Stimulated activated CD4-positive, alpha-beta T cell treated with anti-CD3 and anti-CD28 coated beads, Interleukin-1b, Interleukin-23, amount 100 ng/mL, for 1 hour (primary cell): ENCODE measurements at places on chromosomes 2 and 18.

- no peak for DNase-seq
These were observed 5.3 kb upstream of the NCK2 start for GRCh38 chr2:105739426-105739825.

GRCh38 chr2:197862246-197862955 lies 58.0 kb downstream of the PLCL1 start:
- DNase-seq: no peak

DNA sequence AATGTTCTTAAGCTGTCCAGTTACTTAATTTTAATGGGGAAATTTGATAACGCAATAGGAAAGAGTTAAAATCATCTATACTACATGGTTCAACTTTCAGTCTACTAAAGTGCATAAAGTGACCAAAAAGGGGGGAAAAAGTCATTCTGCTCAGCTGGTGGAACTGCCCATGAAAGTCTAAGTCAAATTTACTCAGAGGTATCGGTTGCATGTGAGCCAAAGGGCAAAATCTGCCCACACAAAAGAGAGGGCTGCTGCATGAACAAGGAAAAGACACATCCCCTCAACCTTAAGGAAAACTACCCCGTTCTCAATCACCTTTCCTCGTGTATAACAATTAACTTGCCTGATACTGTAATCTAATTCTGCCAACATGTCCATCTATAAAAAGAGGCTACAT lies 126.1 kb downstream of the TCF4 start:
- DNase-seq: no peak

- DNase-seq: no peak
These were observed 28.9 kb downstream of the ZNF532 start for GRCh38 chr18:58893388-58894099.

DNA sequence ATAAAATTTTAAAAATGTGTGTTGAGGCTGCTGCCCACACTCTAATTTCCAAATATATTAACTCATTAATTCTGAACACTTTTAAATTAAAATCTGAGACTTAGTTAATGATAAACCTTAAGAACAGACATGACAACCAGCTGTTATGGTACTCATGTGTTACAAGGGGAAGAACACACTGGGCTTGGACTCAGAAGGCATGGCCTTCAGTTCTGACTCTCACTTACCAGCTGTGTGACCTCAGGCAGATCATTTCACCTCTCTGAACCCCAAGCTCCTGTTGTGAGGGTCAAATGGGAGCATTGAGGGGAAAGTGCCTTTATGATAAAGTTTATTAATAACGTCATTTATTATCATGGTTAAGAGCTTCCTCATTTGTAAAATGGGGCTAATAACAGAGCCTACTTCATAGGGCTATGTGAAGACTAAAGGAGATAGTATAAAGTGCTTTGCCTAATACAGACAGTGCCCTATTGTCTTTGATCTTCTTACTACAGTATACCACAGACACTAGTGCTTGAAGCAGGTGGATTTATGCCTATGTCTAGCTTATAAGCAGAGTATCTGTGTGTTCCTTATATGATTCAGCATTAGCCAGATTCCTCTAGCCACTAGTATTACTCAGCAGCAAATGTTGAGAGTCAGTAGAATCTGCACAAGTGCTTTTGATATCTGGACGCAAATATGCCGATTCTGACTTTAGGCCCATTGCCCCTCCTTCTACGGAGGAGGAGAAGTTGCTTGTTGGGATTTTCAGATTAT lies 99.6 kb downstream of the SGPP2 start:
- no peak for DNase-seq

- no peak for DNase-seq
These were observed 146.3 kb downstream of the MTCL1 start for GRCh38 chr18:8851659-8852058.

DNA sequence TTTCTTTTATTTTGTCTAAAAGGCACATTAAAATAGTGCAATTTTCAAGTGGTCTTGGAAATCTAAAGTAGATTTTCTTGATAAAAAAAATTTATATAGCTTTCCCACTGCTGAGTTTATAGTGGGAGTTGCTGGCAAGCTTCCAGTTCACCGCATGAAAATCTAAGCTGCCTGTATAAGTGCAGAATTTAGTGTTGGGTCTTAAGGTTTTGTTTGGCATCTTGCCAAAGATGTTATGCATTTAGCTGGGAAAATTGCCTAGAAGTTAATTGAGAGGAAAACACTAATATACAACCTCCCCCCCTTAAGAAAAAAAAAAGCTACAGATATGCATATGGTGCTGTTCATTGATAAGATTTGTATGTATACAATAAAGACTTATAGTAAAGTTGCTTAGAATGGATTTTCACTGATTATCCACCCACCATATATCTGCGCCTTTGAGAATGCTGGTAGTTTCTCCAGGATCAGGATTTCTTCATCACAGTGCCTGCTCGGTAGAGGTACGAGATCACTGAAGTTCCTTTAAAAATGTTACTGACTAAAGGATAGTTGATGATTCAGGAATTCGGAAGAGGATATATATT lies 803.2 kb upstream of the POU3F3 start:
- no peak for DNase-seq

DNA sequence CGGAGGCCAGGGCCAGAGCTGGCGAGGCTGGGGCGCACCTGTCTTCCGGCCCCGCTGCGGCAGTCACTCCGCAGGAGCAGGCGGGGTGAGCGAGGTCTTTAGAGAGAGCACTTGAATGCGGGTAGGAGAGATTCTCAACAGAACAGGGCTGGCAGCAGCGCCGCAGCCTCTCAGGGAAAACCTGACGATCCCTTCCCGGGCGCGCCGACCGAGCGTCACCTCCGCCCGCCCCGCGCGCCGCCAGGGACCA lies 526 bp downstream of the PRKRA start:
- no peak for DNase-seq

DNA sequence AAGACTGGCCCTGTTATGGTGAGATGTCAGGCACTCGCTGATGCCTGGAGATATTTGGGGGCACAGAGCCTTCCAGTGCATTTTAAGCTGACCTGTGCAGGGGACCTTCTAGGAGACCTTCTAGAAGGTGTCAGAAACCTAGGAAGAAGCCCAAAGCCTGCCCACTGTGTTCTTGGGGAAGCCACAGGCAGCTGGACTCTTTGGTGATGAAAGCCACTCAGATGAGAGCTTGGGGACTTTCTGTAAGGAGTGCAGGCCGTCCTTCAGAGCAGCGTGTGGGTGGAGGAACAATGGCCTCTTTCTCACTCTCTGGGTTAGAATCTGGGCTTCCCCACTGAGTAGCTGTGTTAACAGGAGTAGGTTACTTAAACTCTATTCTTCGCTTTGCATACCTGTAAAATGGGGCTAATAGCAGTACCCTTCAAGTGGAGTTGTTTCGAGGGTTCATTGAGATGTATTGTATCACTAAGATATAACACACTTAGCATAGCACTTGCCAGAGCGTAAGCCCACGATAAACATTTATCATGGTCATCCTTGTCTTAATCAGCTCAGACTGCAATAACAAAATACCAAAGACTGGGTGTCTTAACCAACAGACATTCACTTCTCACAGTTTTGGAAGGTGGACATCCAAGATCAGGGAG lies 322.3 kb upstream of the EPAS1 start:
- DNase-seq: no peak
